Bronchial smooth muscle cell (primary cell): ENCODE measurements at places on chromosomes 12 and 14. TPM values are rescaled to one million over a fixed set of nuclear protein-coding genes. Genes with fewer than 3 reads are reported as not detected.

PITPNM2 gene
- total RNA-seq: 7.3 and 10.2 TPM in 2 replicates

GPR68 gene
- 10.4 and 42.4 TPM in 2 replicates for total RNA-seq

IRAK3 gene
- total RNA-seq: 5.1 and 6.5 TPM in 2 replicates

PXN gene
- 13.7 and 22.9 TPM in 2 replicates for total RNA-seq

FGD4 gene
- total RNA-seq: 5.2 and 13.7 TPM in 2 replicates

OR4E2 gene
- not detected in 2 replicates for total RNA-seq

RPL10L gene
- total RNA-seq: not detected in 2 replicates
